ENCODE measurements at places on chromosomes 5 and 9. TPM values are rescaled to one million over a fixed set of nuclear protein-coding genes. Genes with fewer than 3 reads are reported as not detected.

Gene FNBP1
- total RNA-seq, result 15.7 TPM

Gene SMIM33
- not detected for total RNA-seq

Gene ANKRD20A1
- 0.26 TPM for total RNA-seq

Gene ZNF454
- 0.26 TPM for total RNA-seq

Gene TIMD4
- total RNA-seq, result not detected

Gene TXNDC15
- 45.8 TPM for total RNA-seq

Gene SEC61B
- 77.2 TPM for total RNA-seq

Gene BAAT
- 0.26 TPM for total RNA-seq

Gene SLIT3
- 1.7 TPM for total RNA-seq

Gene TEX48
- total RNA-seq, result not detected

Gene C5orf34
- total RNA-seq, result 0.53 TPM

Gene RANBP17
- 10.6 TPM for total RNA-seq

Gene PFN3
- not detected for total RNA-seq

Gene SPINK7
- 13.7 TPM for total RNA-seq

Gene MAP1B
- 5.8 TPM for total RNA-seq

Gene ADRB2
- total RNA-seq, result 21.9 TPM

Gene UGT3A1
- not detected for total RNA-seq

Gene PNPLA7
- 0.26 TPM for total RNA-seq

Gene ARSI
- total RNA-seq, result 5.8 TPM

Gene PCDHA4
- total RNA-seq, result 0.77 TPM

Gene ORM2
- total RNA-seq, result not detected

Gene GPR107
- 20.4 TPM for total RNA-seq

Gene TXNDC8
- not detected for total RNA-seq

Gene CDX1
- total RNA-seq, result not detected

Gene GAS1
- 2.6 TPM for total RNA-seq

Gene BNC2
- under 0.01 TPM for total RNA-seq

Gene MEIKIN
- not detected for total RNA-seq

Gene TRIM36
- 0.77 TPM for total RNA-seq

Gene IL5
- not detected for total RNA-seq

Gene RAPGEF6
- 31.1 TPM for total RNA-seq

Gene AGXT2
- not detected for total RNA-seq

Gene SH3RF2
- total RNA-seq, result 6.3 TPM

All from bronchial epithelial cell (primary cell).